KG1 (cell line): ENCODE measurements at places on chromosomes 6 and 20.

DNA sequence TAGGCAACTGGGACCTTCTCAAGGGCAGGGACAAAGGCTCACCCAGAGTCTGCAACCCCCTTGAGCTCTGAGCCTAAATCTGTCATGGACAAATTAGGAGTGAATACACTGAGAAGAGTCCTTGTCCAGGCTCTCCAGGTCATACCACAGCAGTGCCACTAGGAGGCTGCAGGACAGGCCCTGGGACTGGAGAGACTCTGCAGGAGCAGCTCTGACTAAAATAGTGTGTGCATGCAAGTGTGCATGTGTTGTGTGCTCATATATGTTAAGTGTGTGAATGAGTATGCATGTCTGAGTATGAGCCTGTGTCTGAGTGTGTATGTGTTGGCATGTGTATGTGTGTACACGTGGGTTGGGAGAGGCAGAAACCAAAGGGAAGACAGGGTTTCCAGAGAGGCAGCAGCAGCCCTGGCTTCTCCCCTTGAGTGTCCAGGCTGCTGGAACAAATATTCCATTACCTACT is 27.1 kb downstream of the MRPL14 start:
- DNase-seq, result no peak

- DNase-seq, result no peak
Observed at GRCh38 chr20:33081411-33082154, 2.1 kb downstream of the BPIFB4 start.

DNA sequence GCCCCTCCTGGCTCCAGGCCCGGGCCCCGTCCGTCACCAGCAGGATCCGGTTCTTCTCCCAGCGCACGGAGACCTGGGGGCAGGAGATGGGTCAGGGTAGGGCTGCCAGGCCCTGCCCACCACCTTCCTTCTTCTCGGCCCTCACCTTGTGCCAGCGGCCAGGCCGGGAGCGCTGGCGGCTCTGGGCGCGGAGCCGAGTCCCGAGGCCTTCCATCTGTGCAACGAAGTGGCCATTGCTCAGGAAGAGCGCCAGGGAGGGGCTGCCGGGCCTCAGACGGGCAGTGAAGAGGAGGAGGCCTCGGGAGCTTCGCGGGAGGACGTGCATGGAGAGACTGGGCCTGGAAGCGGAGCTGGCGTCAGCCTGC is 7.9 kb downstream of the ADRM1 start:
- DNase-seq, result no peak

DNA sequence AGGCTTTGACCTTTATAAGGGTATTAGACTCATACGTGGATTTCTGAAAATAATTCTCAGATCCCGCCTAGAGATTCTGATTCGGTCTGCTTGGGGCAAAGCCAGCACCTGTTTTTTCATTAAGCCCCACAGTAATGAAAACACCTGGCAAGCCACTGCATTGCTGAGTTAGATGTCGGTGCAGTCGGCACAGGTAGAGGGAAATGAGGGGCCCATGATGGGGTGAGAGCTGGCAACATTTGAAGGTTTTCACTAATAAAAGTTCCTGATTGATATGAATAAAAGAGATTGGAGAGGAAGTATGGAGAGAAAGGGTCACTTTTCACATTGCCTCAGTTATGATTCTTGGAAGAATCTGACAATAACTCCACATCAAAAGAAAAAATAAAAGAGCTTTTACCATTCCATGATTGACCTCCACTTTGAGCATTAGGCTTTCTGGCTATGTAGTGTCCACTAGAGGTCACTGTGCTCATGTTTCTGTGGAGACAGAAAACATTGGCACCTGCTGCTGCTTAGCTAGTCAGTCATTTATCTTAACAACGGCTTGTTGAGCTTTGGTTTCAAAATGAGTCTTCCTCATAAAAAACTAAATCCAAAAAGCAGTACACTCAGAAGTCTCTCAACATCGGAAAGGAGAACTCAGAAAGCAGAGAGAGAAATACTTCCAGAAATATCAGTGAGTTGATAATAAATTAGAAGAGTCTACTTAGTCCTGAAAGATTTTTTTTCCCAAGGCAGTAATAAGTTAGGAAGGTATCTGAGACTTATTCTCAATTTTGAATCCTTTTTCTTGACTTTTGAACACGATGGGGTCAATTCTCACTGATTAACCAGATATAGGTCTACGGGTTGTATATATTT is 53.3 kb upstream of the KLHL31 start:
- peak; percentile 68 for DNase-seq

DNA sequence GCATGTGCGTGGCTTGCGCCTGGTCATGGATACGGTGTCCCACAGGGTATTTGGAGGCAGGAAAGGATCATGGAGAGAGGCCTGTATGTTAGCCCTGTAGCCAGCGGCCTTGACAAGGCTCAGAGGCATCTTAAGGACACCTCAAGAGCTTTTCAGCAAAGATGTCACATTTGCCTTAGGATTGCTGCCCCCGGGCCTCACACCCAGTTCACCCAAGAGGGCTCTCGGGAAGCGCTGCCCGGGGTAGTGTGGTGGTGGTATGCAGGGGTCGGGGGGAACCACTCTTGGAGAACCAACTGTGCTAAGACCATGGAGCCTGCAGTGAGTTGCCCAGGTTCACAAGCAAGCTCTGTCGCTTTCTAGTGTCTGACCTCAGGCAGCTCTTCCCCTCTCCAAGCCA is 36.9 kb upstream of the VSTM2L start:
- no peak for DNase-seq
